ENCODE measurements at places on chromosomes 7 and 10.

- no peak for DNase-seq
These were observed 41.5 kb downstream of the PRF1 start for GRCh38 chr10:70561070-70561469.

- DNase-seq = no peak
These were observed 300.4 kb downstream of the AHR start for GRCh38 chr7:17598846-17599245.

DNA sequence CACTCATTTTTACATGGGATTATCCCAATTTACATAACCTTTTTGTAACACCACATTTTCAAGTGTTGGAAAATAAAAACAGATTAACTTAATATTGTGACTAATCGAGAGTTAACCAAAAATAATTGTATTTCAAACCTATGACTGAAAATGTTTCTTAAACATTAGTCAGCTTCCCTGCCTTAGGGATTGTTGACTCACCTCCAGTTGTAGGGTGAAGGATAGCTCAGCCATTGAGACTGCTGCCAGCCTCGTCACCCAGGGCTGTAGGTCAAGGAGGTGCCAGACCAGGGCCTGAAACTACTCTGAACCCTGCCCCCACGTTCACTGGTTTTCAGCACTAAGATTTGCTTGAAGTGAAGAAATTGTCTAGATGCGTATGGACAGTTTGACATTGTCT, 351.2 kb downstream of the GFRA1 start:
- DNase-seq = no peak

- DNase-seq = no peak
These were observed 124.4 kb downstream of the DOCK4 start for GRCh38 chr7:112081778-112082177.

DNA sequence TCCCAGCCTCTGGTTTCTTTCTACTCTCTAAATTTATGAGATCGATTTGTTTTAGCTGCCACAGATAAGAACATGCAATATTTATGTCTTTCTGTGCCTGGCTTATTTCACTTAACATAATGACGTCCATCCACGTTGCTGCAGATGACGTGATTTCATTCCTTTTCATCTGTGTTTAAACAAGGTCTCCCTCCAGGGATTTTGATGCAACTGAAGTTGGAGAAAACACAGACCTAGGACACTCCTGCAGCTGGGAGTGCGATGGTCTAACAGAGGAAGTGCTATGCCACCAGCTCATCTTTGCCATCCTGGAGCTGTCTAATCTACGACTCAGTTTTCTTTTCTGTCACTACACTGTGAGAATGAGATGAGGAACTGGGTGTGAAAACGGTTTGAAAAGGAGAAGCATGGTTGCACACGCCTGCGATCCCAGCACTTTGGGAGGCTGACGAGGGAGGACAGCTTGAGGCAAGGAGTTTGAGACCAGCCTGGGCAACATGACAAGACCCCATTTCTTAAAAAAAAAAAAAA, 1.5 kb upstream of the KCTD7 start:
- no peak for DNase-seq

- DNase-seq = no peak
These were observed 20.0 kb upstream of the GALNTL5 start for GRCh38 chr7:151936207-151936606.

DNA sequence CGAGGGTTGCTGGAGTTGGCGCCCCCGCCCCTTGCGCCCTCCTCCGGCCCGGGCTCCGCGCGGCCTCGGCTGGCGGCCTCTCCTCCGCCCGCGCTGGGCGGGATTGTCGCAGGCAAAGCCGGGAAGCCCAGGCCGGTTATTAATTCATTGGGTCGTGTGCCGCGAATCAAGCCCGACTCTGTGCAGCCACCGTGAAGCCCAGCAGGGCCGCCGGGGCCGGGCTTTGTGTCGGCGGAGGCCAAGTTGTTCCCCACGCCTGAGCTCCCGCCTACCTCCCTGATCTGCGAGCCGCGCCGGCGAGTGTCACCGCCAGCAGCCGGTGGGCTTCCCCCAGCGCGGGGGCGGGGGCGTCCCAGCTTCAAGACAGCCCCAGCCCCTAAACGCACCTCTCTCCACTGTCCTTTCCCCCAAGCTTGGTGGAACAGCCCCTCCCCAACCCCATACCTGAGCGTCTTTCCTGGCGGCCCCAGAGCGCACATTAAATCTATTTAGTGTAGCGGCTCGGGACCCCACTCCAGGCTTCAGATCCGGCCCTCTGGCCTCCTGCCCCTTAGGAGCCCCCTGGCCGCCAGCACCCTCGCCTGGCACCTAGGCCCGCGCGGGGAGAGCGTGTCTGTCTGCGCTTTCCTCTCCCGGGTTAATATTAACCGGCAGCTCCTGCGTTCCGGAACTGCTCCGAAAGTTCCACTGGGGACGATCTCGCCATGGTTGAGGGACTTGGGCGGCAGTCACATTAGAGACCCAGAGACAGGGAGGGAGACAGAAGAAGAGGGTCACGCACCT, 3.5 kb downstream of the SHH start:
- no peak for DNase-seq

GRCh38 chr10:11877591-11877905, 54.4 kb downstream of the PROSER2 start:
- DNase-seq = no peak

DNA sequence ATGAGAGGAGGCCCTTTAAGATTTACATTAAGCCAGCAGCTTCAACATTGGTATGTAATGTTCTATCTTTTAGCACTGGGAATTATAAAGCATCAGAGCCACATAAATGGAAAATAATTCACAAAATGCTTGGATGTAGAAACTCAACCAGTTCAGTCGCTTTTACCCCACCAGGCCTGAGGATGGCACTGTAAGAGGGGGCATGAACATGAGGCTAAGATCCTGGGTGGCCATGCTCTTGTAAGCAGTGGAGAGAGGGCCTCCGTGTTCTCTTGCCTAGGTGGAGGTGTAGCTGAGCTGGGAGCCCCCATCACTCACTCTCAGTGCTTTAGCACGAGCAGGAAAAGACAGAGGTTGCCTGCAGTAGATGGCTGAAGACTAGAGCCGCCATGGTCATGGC, 238.8 kb downstream of the FANK1 start:
- no peak for DNase-seq

DNA sequence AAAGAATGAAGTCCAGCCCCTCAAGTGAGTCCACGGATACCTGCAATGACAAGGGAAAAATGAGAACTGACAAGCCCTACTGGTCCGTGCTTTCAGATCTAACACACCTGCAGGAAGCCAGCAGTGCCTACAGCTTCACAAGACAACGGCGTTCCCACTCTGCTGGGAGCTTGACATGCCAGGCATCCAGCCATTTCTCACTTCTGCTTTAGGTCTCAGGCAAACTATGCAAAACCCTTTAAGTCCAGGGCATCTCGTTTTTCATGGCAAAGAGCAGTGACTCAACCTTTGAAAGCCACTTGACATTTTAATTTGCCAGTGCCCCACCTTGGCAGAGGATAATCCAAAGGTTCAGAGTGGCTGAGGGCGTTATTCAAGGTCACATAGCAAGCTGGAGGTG, 49.1 kb upstream of the GPAM start:
- no peak for DNase-seq

DNA sequence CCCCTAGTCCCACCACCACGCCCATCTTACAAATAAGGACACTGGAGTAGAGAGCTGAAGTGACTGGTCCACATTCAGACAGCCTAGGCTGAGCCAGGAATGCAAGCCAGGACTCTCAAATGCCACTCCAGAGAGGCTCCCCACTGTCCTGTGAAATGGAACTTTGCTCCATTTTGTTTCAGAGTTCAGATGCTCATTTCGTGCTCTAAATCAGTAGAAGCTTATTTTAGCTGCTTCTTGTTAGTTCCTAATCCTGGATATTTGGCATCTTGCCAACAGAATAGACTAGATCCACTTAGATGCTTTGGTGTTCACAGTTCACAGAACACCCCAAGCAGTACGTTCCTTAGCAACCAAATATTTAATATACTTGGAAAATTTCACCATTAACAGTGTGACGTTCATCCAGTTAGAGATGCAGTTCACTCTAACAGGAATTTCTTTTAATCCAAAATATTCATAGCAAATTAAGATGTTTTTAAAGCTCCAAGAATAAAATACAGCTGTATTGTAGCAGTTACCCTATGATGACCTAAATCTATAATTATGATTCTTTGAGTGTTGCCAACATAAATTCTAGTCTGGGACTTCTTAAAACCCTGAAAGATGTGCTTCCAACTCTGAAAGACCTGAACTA, 7.3 kb downstream of the MMP21 start:
- DNase-seq = no peak

- no peak for DNase-seq
These were observed 5.2 kb downstream of the TAX1BP1 start for GRCh38 chr7:27745064-27745583.

DNA sequence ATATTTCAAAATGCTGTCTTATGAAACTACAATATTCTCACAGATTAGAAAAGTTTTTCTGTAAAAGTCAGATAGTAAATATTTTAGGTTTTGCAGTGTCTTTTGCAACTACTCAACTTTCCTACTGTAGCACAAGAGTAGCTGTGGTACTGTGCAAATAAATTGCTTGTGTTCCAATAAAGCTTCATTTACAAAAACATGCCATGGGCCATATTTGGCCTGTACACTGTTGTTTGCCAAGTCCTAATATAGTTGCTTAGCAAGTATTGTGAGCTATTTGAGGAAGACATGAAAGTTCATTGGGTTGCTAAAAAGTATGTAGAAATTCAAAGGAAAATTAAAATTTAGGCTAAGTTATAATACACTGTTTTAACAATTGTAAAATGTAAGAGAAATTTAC, 80.0 kb downstream of the TFPI2 start:
- no peak for DNase-seq

- no peak for DNase-seq
These were observed 1052.6 kb downstream of the REEP3 start for GRCh38 chr10:64573623-64574325.

DNA sequence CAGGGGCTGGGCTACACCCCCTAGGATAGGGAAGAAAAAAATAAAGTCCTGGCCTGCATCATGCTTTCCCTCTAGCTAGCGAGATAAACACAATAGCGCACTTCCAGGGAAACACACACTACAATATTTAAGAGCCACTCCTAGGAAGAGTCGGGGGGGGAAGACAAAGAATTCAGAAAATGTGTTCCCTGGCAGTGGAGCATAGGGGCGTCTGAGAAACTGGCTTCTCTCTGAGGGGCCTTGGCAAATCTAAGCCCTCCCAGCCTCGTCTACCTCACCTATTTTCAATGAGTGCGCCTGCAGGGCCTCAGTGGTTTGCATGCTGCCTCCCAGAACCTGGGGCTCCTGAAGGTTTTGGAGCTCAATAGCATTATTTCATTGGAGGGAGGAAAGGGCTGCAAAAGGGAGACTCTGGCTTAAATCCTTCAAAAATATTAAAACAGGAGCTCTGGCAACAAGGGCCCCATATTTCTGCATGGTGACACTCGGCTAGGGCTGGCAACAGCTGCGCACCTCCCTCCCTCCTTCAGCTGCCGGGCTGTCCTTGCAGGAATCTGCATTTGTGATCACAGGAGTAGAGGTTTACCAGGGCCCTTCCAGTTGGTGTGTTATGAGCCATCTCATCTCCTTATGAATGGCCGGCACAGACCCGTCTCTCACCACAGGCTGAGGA, 10.8 kb downstream of the ANXA11 start:
- no peak for DNase-seq

DNA sequence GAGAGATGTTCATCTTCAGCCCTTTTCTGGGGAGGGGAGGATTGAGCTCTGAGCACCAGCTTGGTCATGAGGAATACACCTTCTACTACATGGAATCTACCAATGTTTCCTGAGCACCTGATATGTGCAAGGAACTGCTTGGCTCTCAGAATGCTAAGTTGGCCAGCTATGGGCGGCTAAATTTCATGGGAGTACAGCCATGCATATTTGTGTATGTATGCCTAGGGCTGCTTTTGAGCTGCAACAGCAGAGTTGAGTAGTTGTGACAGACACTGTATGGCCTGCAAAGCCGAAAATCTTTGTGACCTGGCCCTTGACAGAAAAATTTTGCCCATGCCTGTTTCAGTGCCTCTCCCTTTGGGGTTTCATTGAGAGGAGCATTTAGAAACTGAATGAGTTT, 44.9 kb downstream of the NPY start:
- no peak for DNase-seq

DNA sequence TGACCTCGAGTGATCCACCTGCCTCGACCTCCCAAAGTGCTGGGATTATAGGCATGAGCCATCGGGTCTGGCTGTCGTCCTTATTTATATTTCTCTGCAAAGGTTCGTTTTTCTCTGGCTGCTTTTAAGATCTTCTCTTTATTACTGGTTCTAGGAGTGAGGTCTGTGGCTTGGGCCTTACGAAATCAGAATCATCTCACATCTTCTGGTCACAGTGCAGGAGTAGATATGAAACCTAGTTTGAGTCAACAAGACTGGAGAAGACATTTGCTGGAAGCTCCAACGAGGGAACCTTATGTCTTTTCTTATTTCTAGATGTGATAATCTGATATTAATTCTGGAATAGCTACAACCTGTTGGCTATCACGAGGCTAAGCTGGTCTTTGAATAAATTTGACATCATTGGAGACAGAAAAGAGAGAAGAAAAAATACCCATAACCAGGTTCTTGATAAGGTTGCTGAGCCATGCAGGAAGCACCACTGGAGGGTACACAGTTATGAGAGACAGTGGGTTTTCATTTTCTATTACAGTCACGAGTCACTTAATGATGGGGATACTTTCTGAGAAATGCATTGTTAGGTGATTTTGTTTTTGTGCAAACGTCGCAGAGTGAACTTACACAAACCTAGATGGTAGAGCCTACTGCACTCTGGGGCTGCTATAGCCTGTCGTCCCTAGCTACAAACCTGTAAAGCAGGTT, 25.6 kb upstream of the IL15RA start:
- DNase-seq = no peak

GRCh38 chr10:7988989-7989388, 65.5 kb upstream of the GATA3 start:
- DNase-seq = no peak

DNA sequence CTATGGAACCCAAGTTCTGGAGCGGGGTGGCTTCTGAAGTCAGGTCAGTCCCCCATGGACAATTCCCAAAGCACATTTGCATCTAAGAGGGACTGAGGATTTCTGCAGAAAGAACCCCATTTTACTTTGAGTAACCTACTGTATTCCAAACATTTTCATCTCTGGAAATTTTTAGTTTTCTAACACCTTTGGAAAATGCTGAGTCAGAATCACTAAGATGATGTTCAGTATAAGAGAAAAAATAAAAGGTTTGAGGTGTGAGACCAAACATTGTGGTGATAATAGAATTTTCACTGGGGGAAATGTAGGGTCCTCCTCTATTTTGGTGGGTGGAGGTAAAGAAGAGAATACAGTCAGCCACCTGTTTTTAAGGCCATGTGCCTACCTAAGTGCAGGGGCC, 227.1 kb downstream of the LRMDA start:
- no peak for DNase-seq

- no peak for DNase-seq
These were observed 176.5 kb downstream of the SUGCT start for GRCh38 chr7:40311307-40311706.

DNA sequence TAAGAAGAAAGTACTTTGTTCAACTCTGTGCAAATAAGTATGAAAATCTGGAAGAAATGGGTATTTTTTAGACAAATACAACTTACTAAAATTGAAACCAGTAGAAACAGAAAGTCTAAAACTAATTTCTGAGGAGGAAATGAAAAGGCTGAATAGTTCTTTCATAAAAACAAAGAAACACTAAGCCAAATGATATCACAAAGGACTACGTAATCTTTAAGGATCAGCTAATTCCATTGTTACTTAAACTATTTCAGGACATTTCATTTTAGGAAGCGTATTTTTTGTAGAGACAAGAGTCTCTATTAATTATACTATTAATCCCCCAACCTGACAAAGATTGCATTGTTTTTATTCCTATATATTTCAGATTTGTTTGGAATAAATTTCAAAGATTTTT, 11.2 kb upstream of the CCSER2 start:
- no peak for DNase-seq
